ENCODE measurements at places on chromosomes 7 and 10. TPM values are rescaled to one million over a fixed set of nuclear protein-coding genes. Genes with fewer than 3 reads are reported as not detected.

GRCh38 chr7:118305671-118306070, 81.2 kb downstream of the ANKRD7 start:
- no peak overlapping the region for H3K4me3 ChIP-seq
- H3K27me3 ChIP-seq: no peaks in the 10 kb centered on the region
- DNase-seq: no peak

- H3K27me3 ChIP-seq: no peaks in the 10 kb centered on the region
- H3K36me3 ChIP-seq: no peaks in the 10 kb centered on the region
- no peak for DNase-seq
- H3K27ac ChIP-seq: no peak overlapping the region
- no peaks in the 10 kb centered on the region for H3K4me1 ChIP-seq
These were observed 74.2 kb downstream of the JAZF1 start for GRCh38 chr7:28106321-28106829.

DNA sequence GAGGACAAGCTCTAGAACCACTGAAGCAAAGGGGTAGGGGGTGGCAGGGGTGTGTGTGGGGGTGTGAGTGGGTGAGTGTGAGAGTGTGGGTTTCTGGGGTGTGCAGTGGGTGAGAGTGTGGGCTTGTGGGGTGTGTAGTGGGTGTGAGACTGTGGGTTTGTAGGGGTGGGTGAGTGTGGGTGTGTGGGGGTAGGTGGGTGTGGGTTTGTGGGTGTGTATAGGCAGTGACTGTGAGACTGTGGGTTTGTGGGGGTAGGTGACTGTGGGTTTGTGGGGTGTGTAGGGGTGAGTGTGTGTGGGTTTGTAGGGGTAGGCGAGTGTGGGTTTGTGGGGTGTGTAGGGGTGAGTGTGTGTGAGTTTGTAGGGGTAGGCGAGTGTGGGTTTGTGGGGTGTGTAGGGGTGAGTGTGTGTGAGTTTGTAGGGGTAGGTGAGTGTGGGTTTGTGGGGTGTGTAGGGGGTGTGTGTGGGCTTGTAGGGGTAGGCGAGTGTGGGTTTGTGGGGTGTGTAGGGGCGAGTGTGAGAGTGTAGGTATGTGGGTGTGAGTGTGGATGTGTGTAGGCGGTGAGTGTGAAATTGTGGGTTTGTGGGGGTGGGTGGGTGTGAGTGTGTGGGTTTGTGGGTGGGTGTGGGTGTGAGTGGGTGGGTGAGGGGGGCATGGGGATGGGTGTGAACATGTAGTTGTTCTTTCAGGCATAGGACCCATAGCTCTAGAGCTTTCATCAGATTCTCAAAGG, 8.8 kb downstream of the NOS3 start:
- H3K27me3 ChIP-seq: no peaks in the 10 kb centered on the region
- H3K27ac ChIP-seq: no peak overlapping the region
- DNase-seq: no peak
- H3K4me3 ChIP-seq: no peak overlapping the region
- no peaks in the 10 kb centered on the region for H3K36me3 ChIP-seq

DNA sequence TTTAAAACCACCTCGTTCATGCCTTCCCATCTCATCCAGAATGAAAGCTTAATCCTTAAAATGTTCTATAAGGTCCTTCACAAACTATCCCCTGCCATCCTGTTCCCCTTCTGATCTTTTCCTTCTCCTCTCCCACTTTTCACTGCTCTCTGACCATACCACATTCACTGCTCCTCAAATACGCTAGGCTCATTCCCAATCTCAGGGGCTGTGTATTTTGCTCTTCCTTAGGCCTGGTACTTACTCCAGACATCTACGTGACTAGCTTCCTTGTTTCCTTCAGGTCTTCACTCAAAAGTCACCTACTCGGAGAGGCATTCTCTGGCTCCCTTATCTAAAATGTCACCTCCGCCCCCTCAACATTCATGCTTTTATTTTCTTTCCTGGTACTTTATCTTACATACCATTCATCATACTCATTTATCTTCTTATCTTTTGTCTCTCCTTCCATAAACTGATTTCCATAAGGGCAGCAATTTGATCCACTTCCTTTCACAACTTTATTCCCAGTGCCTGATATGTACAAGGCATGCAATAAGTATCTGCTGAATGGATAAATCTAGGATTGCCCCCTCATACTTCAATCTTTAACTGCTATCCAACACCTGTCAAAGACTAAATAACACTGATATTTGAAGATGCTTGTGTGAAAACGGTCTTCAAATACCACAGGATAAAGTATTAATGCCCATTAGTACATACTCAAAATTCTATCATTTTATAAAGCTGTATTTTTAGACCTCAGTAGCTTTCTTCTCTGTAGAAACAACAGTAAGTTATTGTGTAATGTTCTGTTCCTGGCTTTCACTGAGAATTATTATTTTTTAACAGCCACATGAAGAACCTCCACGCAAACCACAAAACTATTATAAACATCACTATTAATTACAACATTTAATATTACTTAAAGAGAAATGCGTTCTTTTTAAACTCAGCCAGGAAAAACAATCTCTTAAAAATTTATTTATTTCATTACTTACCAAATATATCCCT, 27.0 kb downstream of the JMJD1C start:
- no peaks in the 10 kb centered on the region for H3K27me3 ChIP-seq
- no peaks in the 10 kb centered on the region for H3K36me3 ChIP-seq
- DNase-seq: no peak
- H3K27ac ChIP-seq: no peak overlapping the region
- H3K4me3 ChIP-seq: no peak overlapping the region

The KCNH2 gene
- total RNA-seq: not detected

DNA sequence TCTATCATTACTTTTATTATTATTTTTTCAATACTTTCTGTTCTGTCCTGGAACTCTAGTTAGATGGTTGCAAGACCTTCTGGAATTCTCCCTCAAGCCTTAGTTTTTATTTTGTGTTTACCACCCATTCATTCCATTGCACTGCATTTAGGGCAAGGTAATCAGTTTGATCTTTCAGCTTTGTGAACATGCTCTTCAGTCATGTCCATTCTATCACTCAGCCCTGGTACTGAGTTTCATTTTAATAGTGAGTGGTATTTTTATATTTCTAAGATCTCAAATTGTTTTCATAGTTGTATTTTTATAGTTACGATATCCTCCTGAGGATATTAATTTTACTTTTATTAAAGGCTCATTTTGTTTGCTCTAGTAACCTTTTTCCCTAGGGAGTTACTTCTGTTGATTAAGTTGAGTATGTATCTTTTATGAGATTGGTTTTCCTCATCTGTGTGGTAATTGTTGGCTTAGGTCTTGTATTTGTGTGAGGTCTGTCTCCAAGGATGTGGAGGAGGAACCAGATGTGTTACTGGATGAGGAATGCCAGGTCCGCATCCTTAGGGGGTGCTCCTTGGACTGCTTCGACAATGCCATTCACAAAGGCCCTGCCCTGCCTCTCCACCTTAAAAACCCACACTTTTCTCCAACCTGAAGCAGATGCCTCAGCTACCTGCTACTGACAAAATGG, 46.7 kb upstream of the RAB18 start:
- no peaks in the 10 kb centered on the region for H3K27me3 ChIP-seq
- no peaks in the 10 kb centered on the region for H3K36me3 ChIP-seq
- H3K27ac ChIP-seq: no peak overlapping the region
- no peaks in the 10 kb centered on the region for H3K4me1 ChIP-seq
